ENCODE measurements at places on chromosomes 12 and 14.
A peak's percentile ranks its signal among the peaks of the same experiment; 100 is the strongest.

- no peak for DNase-seq
These were observed 159.0 kb upstream of the E2F7 start for GRCh38 chr12:77224346-77224745.

DNA sequence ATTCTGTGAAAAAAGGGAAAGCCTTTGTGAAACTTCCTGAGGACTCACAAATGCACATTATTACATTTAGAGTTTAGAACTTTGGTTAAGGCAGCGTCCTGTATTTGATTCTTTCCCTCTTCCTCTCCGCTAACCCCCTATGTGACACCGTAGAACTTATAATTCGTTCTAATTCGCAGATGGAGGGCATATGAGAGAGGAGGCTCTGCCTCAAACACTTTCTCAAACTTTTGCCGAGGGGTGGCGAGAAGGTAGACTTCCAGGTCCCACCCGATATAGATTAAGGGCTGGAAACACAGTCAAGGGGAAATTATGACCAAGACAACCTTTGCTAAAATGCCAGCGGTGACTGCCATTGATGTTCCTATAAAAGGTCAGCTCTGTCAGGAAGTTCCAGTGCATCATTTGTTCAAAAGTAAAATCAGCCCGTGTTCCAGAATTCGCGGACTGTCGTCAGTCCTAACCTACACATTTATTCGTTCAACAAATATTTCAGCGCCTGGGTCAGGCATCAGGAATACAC lies 904 bp upstream of the PAPOLA start:
- no peak for DNase-seq

DNA sequence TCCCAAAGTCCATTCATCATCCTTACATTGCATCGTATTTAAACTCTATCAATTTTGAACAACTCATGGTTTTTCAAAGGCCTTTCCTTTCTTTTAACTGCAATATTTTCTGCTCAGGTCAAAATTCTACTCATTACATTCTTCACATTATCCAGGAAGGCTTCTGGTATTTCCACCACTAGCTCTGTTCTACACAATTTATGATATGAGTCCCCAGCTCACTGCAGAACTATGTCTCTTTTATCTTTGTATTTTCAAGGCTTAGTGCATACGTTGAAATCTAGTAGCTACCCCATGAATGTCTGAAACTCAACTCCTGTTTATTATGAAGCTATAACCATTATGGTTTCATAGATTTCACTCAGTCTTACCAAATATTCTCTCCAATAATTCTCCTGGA lies 282.9 kb downstream of the DUSP6 start:
- DNase-seq = no peak

- DNase-seq = no peak
These were observed 52.5 kb downstream of the LMO3 start for GRCh38 chr12:16553457-16553856.

DNA sequence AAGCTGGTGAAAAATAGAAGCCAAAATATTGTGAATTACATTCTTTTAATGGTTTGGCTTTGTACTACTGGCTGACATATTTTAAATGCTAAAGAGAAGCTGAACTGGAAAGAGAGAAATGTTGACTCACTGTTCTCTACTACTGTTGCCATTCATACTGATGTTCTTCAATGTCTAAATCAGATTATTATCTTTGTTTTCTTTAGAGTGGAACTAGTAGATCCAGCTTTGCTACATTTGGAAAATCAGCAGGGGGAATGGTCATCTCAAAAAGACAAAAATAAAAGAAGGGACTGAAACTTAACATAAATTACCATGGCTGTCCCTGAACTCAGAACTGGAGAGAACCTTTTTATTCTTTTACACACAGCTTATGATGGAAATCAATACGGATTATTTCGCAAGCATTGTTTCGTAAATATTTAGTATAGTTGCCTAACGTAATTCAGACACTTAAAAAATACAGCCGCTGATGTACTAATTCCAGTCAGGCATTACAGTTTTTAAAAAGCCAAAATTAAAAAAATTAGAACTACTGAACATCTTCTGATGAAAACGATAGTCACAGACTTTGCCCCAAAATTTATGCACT lies 76.3 kb upstream of the OTX2 start:
- DNase-seq = no peak

- DNase-seq = no peak
These were observed 83.9 kb downstream of the FUT8 start for GRCh38 chr14:65496178-65496993.

DNA sequence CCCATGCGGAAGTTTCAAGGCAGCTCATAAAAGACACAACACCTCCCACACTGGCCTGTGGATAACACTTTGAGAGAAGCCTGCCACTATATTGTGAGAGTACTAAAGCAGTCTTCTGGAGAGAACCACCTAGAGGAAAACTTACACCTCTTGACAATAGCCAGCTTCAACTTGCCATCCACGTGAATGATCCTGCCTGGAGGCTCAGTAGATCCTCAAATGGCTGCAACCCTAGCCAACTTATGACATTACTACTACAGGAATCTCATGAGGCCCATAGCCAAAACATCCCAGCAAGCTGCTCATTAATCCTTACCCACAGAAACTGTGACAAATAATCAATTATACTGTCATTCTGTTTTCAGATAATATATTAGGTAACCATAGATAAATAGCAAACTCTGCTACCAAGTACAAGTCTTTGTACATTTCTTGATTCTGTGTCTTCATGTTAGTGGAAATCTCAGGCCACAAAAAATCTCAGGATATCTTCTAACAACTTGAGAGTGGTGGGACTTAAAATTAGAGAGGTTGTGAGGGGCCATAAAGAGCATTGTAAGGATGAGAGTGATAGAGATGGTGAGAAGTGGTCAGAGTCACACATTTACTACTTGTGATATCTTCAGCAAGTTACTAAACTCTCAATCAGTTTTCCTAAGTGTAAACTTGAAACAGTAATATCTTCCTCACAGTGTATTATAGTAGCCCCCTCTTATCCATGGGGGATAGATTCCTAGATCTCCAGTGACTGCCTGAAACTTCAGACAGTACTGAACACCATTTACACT lies 368.0 kb downstream of the C12orf50 start:
- no peak for DNase-seq

DNA sequence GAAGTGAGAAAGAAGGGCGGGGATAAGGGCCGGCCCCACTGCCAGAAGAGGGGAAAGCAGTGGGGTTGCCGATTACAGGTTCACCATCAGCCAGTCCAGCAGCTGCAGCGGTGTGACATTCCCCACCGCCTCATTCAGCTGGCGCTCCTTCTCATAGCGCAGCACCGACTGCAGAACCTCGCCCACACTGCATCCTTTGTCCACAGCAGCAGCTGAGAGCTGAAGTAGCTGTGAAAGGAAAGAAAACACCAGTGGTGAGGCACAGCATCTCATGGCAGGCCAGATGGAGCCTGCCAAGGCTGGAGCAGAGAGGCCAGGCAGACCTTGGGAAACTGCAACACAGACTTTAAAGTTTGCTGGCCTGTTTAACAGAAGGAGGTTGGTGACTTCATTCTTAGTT lies 33.2 kb downstream of the AKAP3 start:
- DNase-seq = no peak

DNA sequence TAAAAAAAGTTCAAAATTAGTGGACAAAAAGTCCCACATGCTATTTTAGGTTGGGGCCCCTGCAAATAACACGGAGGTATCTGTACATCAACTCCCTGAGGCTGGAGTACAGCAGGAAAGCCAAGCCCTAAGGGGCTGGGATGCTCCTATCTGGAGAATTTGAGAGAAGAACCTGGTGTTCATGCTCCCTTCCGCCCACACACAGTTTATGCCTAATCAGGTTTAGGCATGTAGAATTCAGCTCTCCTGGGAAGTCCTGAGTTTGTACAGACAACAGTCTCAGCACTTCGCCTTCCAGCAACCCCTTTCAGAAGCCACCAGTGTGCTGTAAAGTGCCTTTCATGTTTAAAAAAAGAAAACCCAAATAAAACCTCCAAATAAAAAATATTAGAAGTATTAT lies 237.3 kb upstream of the GRIP1 start:
- DNase-seq = no peak

GRCh38 chr12:13343375-13343774 lies 146.8 kb downstream of the EMP1 start:
- DNase-seq = no peak

DNA sequence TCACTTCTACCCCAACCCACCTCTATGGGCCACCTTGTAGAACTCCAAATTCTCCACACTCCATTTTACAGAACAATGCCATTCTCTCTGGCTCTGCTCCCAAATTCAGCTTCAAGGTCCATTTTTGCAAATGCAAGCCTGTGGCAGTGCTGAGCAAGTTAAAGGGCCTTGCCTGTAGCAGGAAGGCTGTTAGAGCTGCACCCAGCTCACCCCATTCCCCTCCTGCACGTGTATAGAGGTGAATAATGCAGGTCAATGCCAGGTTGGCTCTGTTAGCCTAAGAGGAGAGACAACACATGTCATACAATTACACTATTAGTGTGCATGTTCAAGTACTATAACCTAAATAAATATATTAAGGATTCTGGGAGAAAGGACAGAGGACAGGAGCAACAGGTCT lies 120.4 kb downstream of the TBX5 start:
- DNase-seq = no peak

- DNase-seq = peak; percentile 52
These were observed 29.3 kb upstream of the KLRF1 start for GRCh38 chr12:9797722-9798619.

DNA sequence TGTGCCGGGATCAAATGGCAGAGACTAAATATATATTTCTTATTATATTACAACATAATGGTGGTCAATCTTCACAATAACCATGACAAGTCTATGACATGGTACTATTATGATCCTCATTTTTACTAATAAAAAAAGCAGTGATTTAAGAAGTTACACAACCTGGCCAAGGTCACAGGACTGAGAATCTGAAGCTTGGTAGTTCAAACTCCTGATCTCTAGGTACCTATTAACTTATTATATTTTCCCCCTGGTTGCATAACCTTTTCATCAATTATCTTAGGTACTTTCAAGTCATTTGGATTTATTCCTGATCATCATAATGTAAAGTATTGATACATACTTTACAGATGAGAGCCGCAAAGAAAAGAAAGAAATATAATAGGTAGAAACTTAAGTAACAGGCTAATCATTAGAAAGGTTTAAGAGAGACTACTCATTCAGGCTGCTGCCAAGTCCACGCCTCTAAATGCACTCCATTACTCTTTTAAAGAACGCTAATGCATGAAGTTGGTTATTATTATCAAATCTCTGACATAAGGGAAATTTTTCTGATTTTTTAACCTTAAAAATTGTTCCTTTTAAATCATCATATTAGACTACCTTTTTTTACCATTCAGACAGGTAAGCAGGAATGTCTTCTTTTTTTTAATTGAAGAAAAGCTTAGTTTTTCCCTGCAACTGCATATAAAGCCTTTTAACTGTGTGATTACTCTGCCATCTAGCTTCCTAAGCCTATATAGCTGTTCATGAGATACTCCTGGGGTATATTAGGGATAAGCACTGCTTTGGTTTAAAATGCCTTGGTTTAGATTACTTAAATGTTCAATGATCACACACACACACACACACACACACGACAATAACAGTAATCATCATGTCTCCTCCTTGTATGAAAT lies 35.6 kb downstream of the RPS29 start:
- DNase-seq = peak; percentile 11

DNA sequence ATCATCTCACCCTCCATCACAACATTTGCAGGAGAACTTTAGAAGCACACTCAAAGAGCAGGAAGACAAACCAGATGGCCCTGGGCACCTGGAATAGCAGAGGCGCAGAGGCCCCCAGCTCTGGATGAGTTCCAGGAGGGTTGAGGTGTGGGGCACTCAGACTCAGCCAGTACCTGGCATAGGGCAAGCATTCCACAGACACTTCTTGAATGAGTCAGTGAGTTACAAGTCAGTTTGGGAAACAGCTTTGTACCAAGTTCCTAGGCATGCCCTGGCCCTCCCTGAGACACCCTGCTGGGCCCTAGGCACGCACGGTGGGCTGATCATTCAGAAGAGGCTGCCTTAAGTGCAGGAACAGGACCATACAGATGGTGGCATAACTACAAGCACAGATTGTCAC lies 54.3 kb downstream of the MAP3K9 start:
- DNase-seq = peak; percentile 80

DNA sequence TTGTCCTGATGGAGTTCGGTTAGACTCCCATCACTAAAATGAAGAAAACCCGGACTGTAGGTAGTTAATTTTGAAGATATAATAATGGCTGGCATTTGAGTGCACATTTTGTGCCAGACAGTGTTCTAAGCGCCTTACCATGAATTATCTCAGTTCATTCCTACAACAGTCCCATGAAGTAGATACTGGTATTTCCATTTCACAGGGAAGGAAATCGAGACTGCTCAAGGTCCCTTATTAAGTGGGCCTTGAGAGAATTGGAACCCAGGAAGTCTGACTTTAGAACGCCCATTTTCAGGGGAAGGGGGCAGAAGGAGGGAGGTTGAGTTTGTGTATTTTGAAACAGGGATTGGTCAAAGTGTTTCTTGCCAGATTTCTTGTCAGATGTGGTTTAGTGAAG lies 855 bp downstream of the MNAT1 start:
- DNase-seq = no peak

GRCh38 chr14:100388103-100389054 lies 65.2 kb downstream of the SLC25A47 start:
- no peak for DNase-seq

GRCh38 chr12:9779209-9779608 lies 18.5 kb upstream of the CD69 start:
- DNase-seq = no peak

DNA sequence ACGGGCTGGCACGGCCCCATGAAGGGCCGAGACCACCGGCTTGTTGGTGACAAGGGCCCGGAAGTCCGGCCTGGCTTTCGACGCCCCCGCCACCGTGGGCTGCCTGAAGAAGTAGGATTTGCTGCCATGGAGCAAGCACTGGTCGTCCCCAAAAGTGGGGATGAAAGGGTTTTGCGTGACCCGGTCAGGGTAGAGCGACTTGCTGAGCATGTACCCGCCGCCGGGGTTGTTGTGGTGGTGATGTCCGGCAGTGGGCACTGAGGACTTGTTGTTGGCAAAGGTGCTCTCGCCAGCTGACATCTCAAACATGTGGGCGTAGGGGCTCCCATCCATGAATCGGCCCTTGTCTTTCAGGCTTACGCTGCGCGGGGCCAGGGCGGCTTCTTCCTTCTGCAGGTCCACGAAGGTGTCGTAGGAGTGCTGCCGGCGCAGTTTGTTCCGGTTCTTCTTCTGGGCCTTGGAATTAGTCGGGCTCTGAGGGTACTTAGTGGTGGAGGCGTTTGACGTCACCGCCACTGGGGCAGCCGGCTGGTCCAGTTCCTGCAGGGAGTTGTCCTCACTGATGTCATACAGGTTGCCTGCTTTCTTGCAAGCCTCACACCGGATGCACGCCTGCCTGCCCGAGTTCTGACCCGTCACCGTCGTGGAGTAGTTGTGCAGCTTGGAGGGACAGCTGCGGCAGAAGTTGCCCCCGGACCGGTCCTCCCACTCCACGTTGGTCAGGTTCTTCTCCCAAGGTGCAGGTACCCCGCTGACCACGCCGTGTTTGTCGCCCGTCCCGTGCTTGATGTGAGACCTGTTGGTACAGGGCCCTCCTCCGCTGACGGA lies 366.6 kb downstream of the EMP1 start:
- peak; percentile 34 for DNase-seq

- DNase-seq = no peak
These were observed 333.8 kb downstream of the PDZRN4 start for GRCh38 chr12:41521872-41522379.
